ENCODE measurements at places on chromosomes 4 and X.

GRCh38 chrX:107677909-107678308 lies 49.6 kb downstream of the PRPS1 start:
- no peak for DNase-seq

DNA sequence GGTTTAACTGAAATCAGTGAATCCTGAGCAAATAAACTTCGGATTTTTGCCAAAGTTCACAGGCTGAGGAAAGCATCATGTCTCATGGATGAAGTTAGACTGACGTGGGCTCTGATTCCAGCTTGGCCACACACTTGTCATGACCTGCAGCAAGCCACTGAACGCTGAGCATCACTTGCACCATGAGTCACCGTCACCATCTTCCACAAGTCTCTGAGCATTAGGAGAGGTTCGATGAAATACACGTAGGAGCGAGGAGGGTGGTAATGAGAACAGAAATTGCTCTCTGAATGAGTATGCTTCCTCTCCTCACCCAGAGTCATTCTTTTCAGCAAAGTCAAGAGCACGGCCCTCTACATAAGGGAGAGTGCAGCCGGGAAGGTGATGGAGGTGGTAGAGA lies 3.8 kb upstream of the TRIML2 start:
- no peak for DNase-seq

DNA sequence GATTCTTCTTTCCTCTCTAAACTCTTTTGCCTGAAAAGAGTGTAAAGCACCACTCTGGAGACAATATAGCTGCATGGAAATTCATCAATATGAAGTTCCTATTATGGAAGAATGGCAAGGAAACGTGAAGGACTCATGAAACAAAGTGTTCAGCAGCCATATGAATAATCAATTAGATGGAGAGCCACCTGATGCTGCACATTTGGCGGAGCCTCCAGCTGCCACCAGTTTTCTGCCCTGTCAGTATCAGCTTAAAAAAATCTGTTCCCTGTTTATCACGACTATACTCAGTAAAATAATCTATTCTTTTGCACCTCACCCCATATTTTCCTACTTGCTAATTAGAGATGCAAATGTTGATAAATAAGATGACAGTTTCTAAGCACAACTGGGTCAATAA lies 276.0 kb downstream of the UNC5C start:
- DNase-seq = no peak

GRCh38 chr4:86338989-86339388 lies 20.9 kb downstream of the MAPK10 start:
- DNase-seq = peak; percentile 80

- DNase-seq = no peak
These were observed 29.8 kb downstream of the PIGG start for GRCh38 chr4:528835-529234.

GRCh38 chrX:77119706-77120105 lies 327.5 kb upstream of the FGF16 start:
- DNase-seq = no peak

DNA sequence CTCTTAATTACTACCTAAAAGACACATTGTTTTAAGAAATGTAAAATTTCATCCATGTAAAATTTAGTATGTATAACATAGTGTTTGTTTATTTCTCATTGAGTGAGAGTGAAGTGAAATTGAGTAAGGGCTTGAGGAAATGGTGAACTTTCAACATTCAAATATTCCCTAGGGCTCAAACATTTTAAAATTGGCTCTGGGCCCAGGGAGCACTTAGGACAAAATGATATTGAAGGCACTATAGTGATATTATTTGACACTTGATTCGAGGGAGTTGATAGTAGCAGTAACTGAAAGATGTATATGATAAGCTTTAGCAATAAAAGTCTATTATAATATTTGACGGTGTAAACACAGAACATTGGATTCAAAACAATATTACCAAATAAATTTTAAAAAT lies 1244.0 kb upstream of the TENM3 start:
- no peak for DNase-seq

- no peak for DNase-seq
These were observed 137.0 kb downstream of the CPZ start for GRCh38 chr4:8729408-8730149.

- no peak for DNase-seq
These were observed 365.4 kb downstream of the DHRSX start for GRCh38 chrX:2135421-2135820.

DNA sequence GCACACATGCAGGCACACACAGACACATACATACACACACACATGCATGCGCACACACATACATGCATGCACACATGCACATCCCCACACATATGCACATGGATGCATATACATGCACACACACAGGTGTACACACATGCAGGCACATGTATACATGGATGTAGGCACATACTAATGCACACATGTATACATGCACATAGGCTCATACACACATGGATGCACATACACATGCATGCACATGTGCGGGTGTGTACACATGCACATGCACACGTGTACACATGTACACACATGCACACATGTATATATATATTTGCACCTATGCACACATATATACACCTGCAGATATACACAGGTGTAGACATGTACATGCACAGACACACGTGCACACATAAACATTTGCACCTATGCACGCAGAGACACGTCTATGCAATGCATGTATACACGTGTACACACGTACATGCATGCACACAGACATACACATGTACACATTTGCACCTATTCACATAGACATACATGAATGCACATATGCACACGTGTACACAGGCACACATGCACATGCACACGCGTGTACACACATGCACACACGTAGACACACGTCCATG lies 4.0 kb downstream of the PLCXD1 start:
- no peak for DNase-seq

Data from RKO (cell line).